IMR-90 (cell line): ENCODE measurements at places on chromosomes 5 and 9. TPM values are rescaled to one million over a fixed set of nuclear protein-coding genes. Genes with fewer than 3 reads are reported as not detected.

Gene HK3
- polyA plus RNA-seq: not detected in 2 replicates

Gene CCDC171
- 0.33 and 0.63 TPM in 2 replicates for polyA plus RNA-seq

Gene IFNB1
- polyA plus RNA-seq: not detected in 2 replicates

Gene NUTM2F
- not detected in 2 replicates for polyA plus RNA-seq

Gene LNPEP
- polyA plus RNA-seq: 2.7 and 3.6 TPM in 2 replicates

Gene IL5
- not detected in 2 replicates for polyA plus RNA-seq

Gene SAXO1
- polyA plus RNA-seq: not detected in 2 replicates

Gene C9orf72
- 1.6 and 2.0 TPM in 2 replicates for polyA plus RNA-seq

Gene FOXD4L3
- polyA plus RNA-seq: not detected in 2 replicates

Gene IL33
- polyA plus RNA-seq: not detected in 2 replicates

Gene NIPBL
- polyA plus RNA-seq: 8.4 and 10.1 TPM in 2 replicates

Gene WWC1
- 10.1 and 10.3 TPM in 2 replicates for polyA plus RNA-seq

Gene BRD8
- polyA plus RNA-seq: 37.6 and 43.6 TPM in 2 replicates

Gene ARL14EPL
- not detected in 2 replicates for polyA plus RNA-seq

Gene SOX30
- polyA plus RNA-seq: not detected in 2 replicates

Gene GPX3
- polyA plus RNA-seq: 1.0 and 1.3 TPM in 2 replicates

Gene CDC14B
- 8.6 and 9.7 TPM in 2 replicates for polyA plus RNA-seq

Gene KIAA0825
- 0.20 and 0.46 TPM in 2 replicates for polyA plus RNA-seq

Gene IRF1
- polyA plus RNA-seq: 16.5 and 18.9 TPM in 2 replicates

Gene SREK1
- 18.0 and 23.0 TPM in 2 replicates for polyA plus RNA-seq

Gene CLIC3
- 1.7 and 2.1 TPM in 2 replicates for polyA plus RNA-seq
